Stimulated activated CD8-positive, alpha-beta memory T cell treated with anti-CD3 and anti-CD28 coated beads, Interleukin-4, amount 100 ng/mL, for 1 hour (primary cell): ENCODE measurements at places on chromosomes 13 and 19.

DNA sequence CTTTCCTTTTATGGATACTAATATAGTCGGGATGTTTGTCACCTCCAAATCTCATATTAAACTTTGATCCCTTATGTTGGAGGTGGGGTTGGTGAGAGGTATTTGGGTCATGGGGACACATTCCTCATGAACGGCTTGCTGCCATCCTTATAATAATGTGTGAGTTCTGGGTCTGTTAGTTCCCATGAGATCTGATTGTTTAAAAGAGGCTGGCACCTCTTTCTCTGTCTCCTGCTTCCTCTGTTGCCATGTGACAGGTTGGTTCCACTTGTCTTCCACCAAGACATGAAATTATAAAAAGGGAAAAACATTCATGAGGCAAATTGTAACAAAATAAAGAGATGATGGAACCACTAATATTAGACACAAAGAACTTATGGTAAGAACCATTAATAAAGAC is 107.8 kb upstream of the ATXN8OS start:
- DNase-seq: no peak

- no peak for DNase-seq
These were observed 58.0 kb downstream of the ERCC5 start for GRCh38 chr13:102903659-102904407.

DNA sequence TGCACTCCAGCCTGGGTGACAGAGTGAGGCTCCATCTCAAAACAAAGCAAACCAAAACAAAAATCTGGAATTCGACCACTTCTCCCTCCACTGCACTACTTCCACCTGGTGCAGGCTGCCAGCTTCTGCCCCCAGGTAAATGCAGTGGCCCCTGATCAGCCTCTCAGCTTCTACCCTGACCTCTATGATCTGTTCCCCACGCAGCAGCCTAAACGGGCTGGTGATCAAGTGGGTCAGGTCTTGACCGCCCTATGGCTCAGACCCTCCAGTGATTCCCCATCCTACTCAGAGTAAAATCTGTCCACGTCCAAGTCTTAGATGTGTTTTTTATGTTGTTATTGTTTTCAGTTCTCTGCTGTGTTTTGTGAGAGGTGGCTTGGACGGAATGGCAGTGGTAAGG is 163.9 kb downstream of the KCTD15 start:
- no peak for DNase-seq

- DNase-seq: no peak
These were observed 17.4 kb upstream of the SLC39A3 start for GRCh38 chr19:2756921-2757881.

- DNase-seq: no peak
These were observed 12.0 kb downstream of the HMGB1 start for GRCh38 chr13:30453727-30454126.

- no peak for DNase-seq
These were observed 16.1 kb upstream of the SPART start for GRCh38 chr13:36362251-36362650.

GRCh38 chr13:42728507-42729180 is 52.7 kb upstream of the FAM216B start:
- DNase-seq: no peak

- no peak for DNase-seq
These were observed 1.2 kb downstream of the APLP1 start for GRCh38 chr19:35869327-35870123.

- DNase-seq: no peak
These were observed 20.7 kb upstream of the HMGB1 start for GRCh38 chr13:30486230-30487074.

DNA sequence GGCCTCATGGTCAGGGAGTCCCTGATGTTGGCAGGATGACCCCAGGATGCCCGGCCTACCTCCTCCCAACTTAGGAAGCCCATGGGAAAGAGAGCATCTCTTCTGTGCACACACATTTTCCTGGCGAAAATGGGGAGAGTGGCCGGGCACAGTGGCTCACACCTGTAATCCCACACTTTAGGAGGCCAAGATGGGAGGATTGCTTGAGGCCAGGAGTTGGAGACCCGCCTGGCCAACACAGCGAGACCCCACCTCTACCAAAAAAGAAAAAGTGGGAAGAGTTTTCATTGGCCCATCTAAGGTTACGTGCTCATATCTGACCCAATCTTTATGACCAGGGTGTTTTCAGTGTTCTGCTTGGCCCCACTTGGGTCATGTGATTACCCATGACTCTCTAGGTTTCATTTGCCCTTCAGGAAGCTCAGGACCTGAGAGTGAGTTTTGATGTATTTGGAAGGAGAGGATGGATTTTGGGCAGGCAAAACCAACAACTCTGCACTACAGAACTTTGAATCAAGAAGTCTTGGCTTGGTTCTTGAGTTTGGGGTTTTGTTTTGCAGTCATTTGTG is 33.6 kb upstream of the SHKBP1 start:
- DNase-seq: no peak

DNA sequence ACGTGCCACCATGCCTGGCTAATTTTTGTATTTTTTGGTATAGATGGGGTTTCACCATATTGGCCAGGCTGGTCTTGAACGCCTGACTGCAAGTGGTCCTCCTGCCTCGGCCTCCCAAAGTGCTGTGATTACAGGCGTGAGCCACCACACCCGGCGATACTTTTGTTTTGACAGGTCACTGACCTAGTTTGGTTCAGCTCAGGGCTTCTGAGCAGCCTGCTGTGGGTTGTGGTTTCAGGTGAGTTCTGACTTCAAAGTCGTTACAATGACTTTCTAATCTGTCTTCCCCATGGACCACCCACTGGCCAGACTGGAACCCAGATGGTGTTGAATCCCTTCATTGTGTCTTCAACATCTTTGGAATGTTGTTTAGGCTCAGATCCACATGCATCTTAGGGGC is 73.8 kb downstream of the TRPM4 start:
- no peak for DNase-seq

GRCh38 chr13:80040196-80040980 is 300.5 kb downstream of the SPRY2 start:
- no peak for DNase-seq

DNA sequence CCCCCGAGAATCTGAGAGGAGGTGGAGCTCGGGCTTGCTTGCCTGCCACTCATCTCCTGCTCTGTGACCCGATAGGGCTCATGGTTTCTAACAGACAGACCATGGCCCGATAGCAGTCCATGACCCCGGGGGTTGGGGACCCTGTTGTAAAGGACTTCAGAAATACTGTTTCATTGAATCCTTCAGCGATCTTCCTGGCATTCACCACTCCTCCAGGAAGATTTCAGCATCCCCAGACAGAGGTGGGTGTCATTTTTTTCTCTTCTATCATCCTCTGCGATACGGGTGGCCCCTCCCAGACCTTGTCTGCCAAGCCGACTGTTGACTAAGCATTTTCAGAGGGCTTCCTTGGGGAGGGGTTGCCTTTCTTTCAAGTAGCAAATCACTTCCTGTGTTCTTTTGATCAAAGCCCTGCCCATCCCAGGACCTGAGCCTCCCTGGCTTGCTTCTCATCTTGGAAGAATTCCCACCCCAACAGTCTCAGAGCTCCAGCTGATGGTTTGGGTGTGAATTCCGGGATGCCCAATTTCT is 1.7 kb downstream of the MYO1F start:
- DNase-seq: no peak

DNA sequence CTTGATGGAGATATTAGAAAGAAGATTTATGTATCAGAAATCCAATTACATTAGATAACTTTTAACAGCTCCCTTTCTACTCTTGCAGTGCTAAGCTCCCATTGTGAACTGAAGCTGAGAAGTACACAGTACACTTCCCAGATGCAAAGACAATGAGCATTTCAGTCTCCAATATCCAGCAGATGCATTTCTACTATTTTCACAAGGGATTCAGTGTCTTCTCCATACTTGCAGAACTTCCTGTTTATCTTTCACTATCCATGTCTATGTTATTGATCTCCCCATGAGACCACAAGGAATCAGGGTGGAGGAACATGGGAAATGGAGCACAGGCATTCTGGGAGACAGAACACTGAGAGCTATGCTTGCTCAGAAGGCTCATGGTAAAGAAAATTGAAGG is 207.5 kb downstream of the ENOX1 start:
- DNase-seq: no peak

- no peak for DNase-seq
These were observed 19.9 kb upstream of the LGALS13 start for GRCh38 chr19:39582442-39582841.

DNA sequence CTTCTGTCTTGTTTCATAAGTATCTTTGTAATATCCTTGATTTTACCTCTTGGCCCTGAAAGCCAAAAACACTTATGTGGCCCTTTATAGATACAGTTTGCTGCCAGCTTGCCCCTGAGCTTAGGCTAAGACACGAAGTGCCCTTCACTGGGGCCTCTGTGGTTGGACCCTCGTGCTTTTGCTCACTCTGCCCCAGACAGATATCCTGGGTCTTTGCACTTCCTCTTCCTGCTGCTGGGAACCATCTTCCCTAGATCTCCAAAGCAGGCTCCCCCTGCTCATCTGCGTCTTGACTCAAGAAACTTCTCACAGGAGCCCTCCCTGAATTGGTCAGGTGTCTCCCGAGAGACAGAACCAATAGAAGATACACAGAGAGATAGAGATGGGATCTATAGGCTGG is 2.0 kb upstream of the TNFSF14 start:
- DNase-seq: no peak

DNA sequence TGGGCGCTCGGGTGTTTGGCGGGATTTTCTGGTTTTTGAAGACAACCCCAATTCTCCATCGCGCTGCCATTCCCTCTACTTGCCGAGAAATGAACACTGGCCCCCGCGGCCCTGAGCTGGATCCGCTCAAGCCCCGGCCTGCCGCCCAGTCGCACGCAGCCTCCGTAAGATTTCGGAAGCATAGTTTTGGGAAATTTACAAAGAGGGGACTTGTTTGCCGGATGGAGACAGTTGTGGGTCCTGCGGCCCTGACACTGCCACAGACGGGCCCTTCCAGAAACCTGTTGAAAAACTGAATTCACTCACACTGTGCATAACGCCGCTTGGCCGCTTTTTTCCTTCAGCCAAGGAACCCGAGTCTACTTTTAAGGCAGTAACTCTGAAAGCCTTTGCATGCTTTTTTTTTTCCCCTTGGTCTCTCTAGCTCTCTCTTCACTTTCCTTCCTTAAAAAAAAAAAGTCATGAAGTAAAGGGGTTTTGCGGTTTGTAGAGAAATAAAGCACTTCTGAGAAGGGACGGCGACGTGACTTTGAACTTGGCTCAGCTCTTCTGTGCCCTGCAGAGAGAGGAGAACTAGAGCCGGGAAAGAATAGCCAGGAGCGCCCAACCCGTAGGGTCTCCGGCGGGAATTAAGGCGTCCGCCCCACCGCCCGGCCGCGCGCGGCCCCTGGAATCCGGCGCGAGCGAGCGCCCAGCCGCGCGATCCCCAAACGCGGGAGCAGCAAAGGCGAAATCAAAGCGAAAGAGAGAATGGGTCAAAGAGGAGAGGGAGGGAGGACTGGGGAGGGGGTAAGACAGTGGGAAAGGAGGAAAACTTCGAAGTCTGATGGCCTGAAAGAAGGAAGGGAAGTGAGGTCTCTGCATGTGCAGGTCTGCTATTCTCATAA is 3.4 kb upstream of the ZIC2 start:
- DNase-seq: no peak

GRCh38 chr19:35555301-35556005 is 8.0 kb downstream of the ATP4A start:
- no peak for DNase-seq

DNA sequence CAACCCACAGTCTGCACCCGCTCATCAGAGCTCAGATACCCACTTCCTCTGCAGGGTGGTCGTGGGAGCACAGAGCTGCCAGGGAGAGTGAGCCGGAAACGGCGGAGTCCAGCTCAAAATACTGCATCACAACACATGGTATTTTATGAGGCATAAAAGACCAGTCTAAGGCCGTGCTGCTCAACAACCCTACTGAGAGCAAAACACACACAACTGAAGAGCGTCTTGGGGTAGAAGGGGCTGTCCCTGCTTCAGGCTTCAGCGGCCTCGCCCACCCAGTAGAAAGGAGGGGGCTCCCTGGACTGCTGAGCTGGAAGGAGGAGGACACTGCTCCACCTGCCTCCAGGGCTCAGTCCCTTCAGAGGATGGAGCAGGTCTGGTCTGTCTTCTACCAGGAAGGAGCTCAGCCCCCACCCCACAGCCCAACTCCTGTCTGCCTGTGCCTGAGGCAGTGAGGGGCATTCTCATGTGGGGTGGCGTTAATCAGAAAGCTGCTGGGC is 36.9 kb downstream of the NAXD start:
- no peak for DNase-seq

DNA sequence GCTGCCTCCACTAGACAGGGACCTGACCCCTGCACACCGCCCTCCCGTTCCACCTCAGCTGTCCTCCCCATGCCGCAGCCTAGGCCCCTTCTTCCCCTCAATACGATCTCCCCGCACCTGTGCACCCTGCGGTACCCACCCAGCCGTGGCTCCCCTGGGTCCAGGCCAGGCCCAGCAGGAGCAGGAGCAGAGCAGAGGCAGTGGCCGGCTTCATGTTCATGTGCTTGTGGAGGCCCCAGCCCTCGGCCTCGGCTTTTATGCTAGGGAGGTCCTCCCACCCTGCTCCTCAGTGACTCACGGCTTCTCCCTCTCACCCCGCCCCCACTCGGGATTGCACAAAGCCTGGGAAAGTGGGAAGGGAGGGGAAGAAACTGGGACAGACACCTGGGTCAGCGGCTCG is 11.4 kb upstream of the KRTDAP start:
- DNase-seq: no peak

DNA sequence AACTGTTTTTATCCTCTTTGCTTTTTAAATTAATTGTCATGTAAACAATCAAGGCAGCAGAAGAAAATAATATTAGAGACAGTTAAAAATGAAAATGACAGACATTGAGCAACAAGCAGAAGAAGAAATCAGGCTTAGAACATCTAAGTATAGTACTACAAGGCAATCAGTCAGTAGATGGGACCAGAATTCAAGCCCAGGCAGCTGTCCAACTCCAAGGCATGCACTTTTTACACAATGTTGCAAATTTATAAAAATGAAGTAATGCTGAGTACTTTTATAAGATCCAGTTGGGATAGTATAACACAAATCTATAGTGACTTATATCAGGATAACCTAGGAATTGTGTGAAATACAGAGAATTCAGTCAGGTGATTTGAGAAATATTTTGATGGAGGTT is 2815.8 kb downstream of the PCDH9 start:
- no peak for DNase-seq

- DNase-seq: no peak
These were observed 7.5 kb downstream of the FAM124A start for GRCh38 chr13:51229731-51230130.

GRCh38 chr13:101996954-101997353 is 404.9 kb downstream of the FGF14 start:
- DNase-seq: no peak

GRCh38 chr13:44267980-44268379 is 105.6 kb upstream of the SERP2 start:
- DNase-seq: no peak

DNA sequence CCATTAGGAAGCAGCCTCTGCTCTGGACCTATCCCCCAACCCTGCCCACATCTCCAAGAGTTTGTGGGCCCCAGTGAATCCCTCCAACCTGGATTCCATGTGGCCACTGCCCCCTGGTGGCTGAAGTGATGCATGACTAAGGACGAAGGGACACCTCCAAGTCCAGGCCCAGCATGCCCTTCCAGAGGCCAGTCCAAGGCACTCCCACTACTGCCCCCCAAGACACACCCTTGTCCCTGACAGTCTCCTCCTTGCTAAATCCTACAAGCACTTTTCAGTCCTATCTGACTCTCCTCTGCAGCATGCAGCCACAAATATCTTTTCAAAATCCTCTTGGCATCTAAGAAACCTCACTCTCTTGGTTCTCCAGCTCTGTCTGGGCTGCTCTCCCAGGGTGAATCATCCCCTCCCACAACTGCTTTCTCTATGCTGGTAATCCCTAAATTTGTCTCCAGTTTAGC is 33.0 kb downstream of the DEDD2 start:
- no peak for DNase-seq

- peak; percentile 88 for DNase-seq
These were observed at the start of gene TBCB for GRCh38 chr19:36115453-36116343. Gene TBCB (plus strand): TSS chr19:36115468. CDS start chr19:36115561, 93 bp downstream.
